Hepatic stellate cell (primary cell): ENCODE measurements at places on chromosomes 2 and 18.
A peak's percentile ranks its signal among the peaks of the same experiment; 100 is the strongest.

- no peak for DNase-seq
Measured at GRCh38 chr2:235944591-235944990, 223.6 kb downstream of the GBX2 start.

DNA sequence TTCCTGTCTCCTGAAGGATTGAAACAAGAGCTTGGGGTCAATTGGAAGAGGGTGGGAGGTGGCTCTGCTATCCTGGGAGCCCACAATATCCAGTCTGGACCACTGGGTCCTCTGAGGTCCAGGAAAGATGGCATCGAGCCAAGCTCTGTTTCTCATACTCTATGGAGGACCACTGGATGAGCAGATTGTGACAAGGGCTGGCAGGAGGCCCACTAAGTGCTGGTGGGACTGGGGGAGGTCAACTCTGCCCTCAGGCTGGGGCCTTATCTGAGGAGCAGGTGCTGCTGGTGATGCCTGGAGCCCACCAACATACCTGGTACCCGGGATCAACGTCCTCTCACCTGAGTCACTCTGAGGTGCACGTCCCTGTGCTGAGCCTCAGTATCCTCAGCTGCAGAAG, 142.4 kb downstream of the NDUFA10 start:
- no peak for DNase-seq

DNA sequence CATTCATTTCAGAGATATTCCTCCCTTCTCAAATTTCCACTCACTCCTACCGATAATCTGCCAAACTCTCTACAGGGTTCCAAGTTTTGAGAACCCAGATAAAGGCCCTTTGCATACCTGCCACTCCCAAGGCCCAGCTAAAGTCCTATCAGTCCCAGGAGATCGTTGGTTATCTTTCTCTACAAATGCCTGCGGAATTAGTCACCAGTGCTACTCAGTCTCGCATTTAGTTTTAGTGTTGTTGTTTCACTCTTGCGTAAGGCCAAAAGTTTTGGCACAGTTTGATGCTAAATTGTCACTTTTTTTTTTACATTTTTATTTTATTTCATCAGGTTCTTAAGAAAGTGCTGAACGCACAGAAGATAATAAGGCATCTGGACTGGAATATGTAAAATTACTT, 29.2 kb upstream of the SETBP1 start:
- DNase-seq, result peak; percentile 43

DNA sequence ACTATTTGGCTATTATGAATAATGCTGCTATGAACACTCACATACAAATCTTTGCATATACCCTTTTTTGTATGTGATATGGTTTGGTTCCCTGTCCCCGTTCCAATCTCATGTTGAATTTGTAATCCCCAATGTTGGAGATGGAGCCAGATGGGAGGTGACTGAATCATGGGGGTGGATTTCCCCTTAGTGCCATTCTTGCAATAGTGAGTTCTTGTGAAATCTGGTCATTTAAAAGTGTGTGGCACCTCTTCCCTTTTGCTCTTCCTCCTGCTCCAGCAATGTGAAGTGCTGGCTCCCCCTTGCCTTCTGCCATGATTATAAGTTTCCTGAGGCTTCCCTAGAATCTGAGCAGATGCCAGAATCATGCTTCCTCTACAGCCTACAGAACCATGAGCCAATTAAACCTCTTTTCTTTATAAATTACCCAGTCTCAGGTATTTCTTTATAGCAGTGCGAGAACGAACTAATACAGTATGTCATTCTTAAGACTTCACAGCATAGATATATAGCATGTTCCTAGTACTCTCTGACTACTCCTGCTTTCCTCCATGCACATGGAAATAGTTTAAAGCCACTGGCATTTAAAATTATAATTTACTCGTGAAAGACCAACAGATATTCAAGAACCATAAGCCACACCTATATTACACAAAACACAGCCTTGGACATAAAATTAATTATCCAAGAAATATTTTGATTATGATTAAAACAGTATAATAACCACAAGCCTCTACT, 75.2 kb downstream of the COBLL1 start:
- DNase-seq, result no peak

DNA sequence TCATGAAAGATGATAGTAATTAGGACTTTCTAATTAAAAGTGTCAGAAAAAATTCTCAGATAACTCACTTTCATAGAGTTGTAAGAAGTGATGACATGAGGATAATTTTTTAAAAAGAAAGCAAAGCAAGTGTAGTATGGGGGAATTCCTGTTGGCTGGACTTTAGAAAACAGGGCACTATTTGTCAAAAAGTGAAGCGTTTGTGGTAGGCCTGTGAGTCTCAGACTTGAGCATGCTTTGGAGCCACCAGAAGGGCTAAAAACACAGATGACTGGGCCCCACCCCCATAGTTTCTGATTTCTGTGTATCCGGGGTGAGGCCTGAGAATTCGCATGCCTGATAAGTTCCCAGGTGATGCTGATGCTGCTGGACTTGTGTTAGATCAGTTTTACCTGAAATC, 222.6 kb upstream of the LRRTM1 start:
- no peak for DNase-seq

- DNase-seq, result no peak
Measured at GRCh38 chr18:8504880-8505435, 104.3 kb upstream of the RAB12 start.

GRCh38 chr2:119455066-119455718, 23.5 kb downstream of the TMEM37 start:
- no peak for DNase-seq

- DNase-seq, result no peak
Measured at GRCh38 chr2:136468799-136469369, 296.5 kb upstream of the THSD7B start.

- DNase-seq, result peak; percentile 19
Measured at GRCh38 chr18:62037989-62038778, 145.4 kb upstream of the RNF152 start.

- no peak for DNase-seq
Measured at GRCh38 chr18:37328946-37329719, 236.5 kb downstream of the CELF4 start.

DNA sequence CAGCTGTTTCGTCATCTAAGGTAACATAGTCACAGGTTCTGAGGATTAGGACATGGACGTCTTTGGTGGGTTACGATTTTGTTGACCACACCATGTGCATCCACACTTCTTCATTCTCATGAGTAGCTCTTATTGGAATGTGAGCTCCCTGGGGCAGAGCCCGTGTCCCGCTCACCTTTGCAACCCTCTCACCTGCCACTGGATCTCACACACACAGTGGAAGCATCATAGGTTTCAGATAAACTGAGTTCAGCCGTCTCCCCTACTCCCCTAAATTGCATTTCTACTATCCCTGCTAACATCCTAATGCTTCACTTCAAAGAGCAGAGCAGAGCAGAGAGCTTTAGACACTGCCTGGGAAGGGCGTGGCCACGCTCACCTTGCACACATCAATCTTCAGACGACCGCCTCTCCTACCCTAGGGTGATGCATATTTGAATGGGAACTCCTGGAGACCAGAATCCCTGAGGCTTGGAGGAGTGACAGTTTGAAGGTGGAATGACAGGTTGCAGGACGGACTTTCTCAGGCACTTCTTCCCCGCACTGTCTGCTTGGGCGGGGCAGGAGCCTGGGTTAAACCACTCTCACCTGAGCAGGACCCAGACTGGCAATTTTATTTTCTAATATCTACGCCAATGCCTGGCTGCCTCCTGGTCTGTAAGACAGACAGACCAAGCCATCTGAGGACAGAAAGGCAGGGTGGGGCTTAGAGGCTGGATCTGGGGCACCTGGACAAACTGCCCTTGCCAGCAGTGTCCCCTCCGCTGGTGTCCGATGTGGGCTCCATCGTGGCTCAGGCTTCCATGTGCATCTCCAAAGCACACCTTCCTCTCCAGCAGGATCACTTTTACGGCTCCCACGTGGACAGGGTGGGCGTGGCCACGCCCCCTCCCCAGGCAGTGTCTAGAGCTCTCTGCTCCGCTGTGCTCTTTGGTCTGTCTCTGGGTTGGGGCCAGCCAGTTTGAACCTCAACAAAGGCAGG, 229.5 kb upstream of the COPS8 start:
- no peak for DNase-seq

DNA sequence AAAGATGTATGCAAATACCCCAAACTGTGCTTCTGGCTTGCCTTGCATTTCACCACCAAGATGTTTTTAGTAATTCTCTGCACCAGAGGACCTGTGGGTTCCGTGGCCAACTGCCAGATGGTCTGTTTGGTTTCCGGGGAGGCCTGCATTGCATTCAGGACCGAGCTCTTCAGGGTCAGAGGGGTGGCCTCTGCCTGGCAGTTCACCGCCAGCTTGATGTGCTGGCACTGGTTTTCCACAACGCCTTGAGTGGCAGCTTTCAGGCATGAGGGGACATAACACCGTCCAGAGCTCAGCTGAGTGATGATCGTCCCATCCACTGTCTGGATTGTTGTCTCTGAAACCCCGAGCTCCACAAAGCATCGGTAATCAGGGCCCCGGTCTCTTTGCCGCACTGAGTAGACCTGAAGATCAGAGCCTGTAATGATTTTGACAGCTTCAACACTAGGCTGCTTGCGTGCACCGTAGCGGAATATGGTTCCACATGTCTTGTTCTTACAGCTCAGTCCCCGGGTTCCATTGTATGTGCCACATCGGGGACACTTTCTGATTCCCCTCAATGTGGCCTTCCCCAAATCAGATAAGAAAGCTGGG, 9.4 kb downstream of the C2orf42 start:
- DNase-seq, result no peak

DNA sequence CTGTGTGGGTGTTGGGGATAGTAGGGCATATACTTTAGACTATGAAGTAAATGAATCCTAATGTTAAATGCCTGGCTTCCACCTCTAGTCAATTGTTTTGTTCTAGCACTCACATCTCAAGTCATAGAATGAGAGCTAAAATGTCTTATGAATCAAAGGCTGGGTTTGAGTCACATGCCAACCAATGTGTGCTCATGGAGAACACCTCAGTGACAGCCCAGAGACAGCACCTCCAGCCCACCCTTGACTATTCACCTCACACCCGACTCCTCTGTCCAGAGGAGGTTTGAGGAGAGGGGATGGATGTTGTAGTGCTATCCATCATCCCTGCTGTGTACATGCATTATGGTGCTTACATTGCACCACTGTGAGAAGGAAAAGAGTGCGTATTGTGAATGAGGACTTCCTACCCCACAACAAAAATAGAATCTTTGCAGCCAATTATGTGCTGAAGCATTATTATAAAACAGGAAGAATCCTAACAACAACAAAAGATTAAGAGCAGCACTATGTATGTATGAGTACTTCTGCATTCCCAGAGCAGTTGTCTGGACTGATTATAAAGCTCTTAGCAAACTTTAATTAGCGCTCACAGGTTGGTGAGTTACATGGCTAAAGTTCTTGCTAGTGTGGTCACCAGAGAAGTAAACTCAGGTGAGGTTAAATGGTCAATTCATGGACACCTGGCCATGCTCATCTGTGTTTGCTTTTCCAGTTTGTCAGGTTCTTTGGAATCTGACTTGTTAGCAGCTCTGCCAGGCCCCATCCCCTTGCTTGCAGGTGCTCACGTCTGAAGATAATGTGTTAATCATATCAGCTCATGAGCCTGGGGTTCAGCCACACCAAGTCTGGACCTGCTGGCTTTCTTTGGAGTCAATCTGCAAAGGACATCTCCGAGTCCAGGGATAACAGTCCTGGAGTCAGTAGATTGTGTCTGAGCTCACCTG, 55.3 kb upstream of the NABP1 start:
- DNase-seq, result no peak

DNA sequence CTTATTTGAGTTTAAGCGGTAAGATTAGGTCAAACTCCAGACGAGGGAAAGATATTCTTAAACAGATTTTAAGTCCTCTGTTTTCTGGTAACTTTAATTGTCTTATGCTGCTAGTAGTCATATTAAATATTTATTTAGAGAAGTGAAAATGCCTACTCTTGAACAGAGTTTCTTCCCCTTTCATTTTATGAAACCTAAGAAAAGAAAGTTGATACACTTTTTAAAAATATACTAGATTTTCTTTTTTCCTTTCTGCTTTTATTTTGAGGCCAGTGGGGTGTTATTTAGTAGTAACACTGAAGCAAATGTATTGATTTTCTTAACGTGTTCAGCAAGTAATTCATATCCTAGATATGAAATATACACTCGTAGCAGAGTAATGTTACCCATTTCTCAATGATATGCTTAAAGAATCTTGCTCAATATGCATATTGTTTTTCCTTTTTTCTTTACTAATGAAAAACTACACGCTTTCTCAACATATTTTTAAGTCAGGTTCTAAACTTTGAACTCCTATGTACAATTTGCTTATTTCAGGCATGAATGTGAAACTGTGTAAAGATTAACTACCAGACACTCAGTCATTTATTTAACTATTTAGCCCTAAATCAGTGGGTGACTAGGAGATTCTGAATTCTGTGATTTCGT, 691 bp downstream of the KYNU start:
- DNase-seq, result no peak

DNA sequence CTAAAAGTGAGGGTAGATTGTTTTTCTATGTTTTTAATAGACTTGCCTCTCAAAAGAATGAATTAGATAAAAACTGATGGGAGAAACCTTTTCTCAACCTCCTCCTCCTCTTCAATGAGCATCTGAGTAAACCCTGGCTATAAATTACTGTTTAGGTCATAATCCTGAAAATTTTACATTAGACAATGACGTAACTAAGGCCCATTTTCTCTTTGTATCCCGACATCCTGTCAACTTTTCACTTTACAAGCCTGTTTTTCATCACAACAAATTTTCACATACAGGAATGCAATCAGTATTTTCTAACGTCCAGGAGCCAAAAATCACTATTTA, 1.3 kb downstream of the SPIRE1 start:
- DNase-seq, result peak; percentile 42

DNA sequence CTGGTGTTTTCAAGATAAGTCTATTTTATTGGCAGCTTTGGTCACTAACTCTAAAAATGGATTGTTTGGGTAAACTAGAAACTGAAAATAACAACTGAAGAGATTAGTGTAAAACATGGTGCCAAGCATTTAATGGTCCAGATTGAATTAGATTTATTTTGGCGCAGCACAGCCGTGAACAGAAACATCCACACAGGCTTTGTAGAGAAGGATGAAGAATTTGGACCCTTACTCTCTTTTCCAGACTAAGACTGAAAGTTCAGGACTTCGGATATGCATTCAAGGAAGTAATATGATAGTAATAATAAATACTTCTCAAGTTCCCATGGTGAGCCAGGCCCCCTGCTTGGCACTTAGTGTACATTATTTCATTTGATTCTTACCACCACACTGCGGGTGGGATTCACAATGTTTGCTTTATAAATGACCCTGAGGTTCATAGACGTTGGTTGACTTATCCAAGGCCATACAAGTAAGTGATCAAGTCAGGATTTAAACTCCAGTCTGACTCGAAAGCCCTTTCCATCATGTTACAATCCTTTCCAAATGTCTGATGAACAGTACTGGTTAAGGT, 54.2 kb upstream of the ITGB6 start:
- no peak for DNase-seq
